ENCODE measurements at places on chromosomes 16 and 17.

DNA sequence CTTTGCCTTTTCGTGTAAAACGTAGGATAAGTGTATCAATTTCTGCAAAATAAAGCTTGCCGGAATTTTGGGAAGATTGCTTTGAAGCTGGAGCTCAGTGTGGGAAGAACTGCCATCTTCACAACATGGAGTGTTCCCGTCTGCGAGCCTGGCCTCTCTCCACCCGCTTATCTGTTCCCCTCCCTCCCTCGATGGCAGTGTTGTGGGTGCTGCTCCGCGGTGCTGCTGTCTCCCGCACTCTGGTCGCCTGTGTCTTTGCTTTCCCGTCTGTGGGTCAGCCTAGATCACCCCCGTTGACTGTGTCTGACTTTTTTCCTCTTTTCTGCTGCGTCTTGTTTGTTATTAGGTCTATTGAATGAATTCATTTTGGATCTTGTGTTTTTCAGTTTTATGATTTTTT lies 17.0 kb downstream of the ACSF3 start:
- DNase-seq = no peak

DNA sequence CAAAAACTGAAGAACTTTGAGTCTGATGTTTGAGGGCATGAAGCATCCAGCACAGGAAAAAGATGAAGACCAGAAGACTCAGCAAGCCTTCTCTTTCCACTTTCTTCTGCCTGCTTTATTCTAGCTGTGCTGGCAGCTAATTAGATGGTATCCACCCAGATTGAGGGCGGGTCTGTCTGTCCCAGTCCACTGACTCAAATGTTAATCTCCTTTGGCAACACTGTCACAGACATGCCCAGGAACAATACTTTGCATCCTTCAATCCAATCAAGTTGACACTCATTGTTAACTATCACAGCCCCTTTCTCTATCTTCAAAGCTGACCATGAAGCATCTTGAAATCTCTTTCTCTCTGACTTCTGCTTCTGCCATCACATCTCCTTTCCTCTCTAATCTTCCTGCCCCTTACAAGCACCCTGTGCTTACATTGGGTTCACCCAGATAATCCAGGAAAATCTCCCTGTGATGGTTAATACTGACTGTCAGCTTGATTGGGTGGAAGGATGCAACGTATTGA lies 115.9 kb upstream of the CDH13 start:
- DNase-seq = no peak

DNA sequence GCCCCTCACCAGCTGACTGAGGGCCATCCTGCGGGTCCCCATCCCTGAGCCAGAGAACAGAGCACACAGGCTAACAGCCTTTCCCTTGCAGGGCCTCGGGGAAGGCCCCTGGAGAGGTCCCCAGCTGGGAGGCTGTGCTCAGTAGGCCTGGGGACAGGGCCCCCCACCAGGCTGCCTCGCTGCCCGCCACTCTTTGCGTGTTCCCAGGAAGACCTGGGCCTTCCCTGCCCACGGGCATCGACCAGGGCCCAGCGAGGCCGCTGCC lies 785 bp downstream of the HID1 start:
- no peak for DNase-seq

DNA sequence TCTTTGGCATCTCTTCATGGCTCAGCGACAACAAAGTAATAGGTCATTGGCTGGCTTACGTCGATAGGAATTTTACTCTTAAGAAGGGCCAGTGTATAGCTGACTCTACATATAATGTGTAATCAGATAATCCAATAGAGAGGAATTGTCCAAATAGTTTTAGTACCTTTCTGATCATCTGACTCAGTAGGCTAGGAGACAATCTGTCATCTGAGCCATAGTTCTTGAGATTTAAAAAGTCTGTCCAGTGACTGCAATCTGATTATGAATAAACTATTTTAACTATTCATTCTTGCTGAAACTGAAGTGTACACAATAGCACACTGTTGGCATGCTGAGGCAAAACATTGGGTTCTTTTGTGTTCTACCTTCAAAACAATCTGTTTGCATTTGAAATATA lies 21.4 kb upstream of the NOL11 start:
- no peak for DNase-seq

DNA sequence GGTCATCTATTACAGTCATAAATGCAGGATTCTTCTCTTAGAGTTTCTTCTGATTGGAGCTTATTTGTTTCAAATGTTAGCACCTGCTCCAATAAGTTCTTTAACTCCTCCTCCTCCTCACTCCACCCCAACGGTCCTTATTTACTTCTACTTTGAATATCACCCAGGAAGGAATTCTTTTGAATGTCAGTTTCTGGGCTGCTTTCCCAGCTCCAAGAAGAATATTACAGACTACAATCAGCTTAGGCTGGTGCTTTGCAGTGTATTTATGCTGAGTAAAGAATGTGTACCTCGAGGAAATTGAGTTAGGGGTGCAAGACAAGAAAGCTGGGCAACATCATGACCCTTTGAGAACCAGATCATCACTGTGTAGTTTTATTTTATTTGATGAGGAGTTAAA lies 30.8 kb downstream of the MAP3K3 start:
- DNase-seq = no peak

DNA sequence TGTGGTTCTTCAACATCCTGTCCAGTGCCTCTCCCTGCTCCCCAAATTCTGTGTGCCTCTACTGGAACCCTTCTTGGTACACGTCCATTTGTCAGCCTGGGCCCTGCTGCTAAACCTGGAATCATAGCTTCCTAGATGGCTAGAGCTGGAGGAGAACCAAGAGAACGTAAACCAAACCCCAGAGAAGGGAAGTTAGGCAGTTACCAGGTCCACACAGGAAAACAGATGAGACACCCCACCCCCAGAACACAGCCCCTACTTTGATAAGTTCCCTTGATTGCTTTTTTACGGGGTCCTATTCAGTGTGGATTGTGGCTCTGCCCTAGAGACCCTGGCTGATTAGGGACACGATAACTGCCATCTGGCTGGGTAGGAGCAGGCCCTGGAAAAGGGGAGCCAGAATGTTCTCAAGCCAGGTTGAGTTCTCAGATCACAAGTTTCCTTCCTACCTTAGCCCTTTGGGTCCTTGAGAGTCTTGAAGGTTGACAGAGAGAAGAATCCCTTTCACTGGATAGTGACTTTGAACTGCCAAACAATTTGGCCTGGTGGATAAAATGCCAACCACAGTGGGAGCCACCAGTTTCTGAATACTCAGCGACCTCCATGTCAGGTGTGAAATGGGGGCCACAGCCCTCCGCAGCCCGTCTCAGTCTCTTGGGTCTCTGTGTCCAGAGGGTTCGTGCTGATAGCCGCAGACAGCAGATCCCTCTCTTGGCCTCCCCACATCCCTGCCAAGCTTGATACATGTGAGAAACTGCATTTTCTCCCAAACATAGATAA lies 7.9 kb downstream of the TBX4 start:
- no peak for DNase-seq
